ENCODE measurements at places on chromosomes 2 and 18.

DNA sequence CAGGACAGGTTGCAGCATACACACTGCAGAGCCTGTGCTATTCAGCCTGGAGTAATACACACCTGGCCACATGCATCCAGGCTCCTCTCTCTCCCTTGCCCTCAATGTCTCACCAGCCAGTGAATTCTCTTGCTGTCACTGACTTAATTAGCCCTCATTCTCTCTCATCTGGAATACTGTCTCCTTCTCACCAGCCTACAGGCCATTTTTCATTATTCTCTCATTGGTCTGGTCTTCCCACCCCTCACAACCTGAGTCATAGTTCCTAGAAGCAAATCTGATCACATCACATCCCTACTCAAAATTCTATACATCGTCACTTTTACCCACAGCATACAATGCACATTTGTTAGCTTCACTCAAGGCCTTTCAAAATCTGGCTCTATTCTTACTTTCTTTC is 333.1 kb downstream of the PIK3C3 start:
- no peak for DNase-seq

DNA sequence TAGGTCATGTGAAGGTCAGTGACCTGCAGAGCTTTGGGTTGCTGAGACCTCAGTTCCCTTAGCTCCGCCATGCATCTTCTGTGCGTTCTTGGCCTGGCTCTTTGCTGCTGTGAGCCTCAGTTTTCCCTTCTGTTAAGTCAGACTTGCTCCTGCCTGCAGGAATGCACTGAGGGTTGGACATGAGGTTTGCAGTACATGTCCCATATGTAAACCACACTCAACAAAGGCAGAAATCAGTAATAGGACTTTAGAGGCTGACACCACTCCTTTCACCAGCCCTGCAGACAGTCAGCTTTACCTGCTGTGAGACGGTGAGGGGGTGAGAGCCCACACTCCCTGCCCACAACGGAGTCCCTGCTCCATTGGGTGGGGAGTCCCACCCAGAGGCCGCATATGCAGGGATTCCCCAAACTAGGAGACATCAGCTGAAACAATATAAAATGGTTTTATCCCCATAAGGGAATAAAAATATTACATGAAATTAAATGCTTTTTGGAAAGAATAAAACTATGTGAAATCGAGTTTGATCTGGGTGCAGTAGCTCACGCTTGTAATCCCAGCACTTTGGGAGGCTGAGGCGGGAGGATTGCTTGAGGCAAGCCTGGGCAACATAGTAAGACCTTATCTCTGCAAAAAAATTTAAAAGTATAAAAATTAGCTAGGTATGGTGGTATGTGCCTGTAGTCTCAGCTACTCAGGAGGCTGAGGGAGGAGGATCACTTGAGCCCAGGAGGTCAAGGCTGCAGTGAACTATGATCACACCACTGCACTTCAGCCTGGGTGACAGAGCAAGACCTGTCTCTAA is 55.1 kb downstream of the MYO7B start:
- DNase-seq: no peak

- DNase-seq: no peak
Measured at GRCh38 chr2:62593825-62594224, 87.8 kb upstream of the TMEM17 start.

GRCh38 chr18:75612456-75612855 is 185.0 kb upstream of the SMIM21 start:
- DNase-seq: no peak

DNA sequence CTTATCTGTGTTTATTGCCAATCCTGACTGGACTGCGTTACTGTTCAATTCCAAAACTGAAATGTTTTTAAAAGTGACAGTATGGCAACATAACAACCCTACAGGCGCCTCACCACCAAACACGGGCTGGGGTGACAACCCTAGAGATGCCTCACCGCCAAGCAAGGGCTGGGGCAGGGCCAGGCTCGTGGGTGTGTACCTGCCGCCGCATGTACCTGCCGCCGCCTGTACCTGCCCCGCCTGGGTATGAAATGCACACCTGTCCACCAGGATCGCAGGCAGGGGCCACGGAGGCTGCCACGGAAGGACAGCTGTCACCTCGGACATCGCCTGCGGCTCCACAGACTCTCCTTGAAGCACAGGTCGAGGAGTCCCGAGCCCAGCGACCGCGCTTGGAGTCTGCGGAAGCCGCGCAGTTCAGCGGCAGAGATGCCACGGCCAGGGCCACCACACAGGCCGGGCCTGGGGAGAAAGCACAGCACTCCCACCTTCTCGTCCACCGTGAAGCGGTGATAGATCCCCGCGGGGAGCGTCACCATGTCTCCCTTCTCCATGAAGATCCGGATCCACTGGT is 18.9 kb downstream of the ADI1 start:
- DNase-seq: no peak

GRCh38 chr2:233480490-233481202 is 85.9 kb downstream of the USP40 start:
- DNase-seq: no peak

- no peak for DNase-seq
Measured at GRCh38 chr2:234960175-234961088, 8.6 kb downstream of the SH3BP4 start.

- peak; percentile 77 for DNase-seq
Measured at GRCh38 chr18:9613550-9614400, 584 bp downstream of the PPP4R1 start.

DNA sequence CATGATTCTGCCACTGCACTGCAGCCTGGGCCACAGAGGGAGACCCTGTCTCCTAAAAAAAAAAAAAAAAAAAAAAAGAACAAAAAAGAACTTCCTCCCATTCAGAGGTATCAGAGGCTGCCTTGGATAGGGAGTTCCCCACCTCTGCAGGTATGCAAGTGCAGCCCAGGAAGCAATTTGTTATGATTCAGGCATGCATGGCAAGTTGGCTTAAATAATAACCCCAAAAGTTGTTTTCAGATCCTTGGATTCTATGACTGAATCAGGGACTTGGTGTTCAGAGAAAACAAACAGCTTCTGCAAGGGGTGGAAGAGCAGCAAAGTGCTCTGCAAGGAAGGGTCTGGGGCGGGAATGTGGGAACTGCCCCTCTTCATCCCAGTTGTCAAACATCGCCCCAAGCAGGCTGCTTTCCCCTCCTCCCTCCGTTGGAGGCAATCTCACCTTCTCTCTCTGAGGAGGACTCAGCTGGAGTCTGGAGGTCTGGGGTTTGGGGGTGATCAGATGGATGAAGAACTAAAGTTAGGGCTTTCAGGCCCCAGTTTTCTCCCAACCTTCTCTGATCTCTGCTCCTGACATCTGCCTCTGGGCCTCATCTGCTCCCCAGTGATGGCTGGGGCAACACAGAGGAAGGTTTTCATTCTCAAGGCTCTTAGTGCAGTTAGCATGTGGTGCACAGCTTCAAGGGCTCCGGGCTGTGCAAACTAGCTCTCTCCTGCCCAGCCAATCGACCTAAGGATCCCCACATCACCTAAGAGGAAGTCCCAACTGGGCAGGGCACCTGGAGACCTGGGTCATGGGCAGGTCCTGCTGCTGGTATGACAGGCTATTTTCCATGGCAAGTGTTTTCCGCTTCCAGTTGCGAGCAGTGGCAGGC is 3.5 kb upstream of the GDF7 start:
- no peak for DNase-seq

DNA sequence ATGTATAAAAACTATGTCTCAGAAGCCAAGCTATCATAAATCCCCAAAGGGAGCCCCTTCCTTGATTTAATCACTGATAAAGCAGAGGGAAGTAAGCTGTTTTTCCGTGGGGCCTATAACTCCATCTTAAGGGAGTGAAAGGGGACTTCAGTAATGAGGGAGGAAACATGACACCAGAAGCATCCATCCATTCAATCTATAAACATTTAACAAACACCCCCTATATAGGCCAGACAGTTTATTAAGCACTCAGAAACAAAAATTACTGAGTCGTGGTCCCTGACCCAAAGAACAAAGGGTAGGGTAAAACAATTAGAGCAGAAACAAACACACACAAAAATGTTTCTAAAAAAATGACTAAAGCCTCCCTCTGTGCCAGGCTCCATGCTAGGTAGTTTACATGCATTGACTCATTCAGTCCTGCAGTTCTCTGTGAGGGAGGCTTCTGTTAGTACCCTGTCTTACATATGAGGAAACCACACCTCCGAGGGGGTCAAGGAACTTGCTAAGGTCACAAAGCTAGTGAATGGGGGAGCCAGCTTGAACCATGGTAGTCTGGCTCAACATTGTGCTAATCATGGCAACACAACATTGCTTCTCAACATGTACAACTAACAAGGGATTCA is 472.1 kb downstream of the CDH2 start:
- no peak for DNase-seq

- no peak for DNase-seq
Measured at GRCh38 chr2:107001062-107001461, 115.1 kb upstream of the ST6GAL2 start.

GRCh38 chr2:106144621-106145331 is 49.3 kb downstream of the UXS1 start:
- DNase-seq: no peak

GRCh38 chr2:74876081-74876886 is 42.4 kb downstream of the HK2 start:
- DNase-seq: peak; percentile 47

DNA sequence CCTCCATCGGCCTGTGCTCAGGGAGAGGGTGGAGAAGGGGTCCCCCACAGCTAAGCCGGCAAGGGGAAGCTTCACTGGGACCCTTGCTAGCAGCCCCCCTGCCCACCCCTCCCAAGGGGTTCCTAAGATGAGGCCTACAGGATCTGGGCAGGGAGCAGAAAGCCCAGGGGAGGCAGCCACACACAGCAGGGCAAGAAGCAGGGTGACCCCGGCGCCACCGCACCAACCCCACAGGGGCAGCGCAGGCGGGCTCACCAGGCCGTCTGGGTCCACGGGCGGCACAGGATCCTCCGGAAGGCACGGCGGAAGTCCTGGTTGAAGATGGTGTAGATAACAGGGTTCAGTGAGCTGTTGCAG is 1.8 kb downstream of the ADRA2B start:
- no peak for DNase-seq

DNA sequence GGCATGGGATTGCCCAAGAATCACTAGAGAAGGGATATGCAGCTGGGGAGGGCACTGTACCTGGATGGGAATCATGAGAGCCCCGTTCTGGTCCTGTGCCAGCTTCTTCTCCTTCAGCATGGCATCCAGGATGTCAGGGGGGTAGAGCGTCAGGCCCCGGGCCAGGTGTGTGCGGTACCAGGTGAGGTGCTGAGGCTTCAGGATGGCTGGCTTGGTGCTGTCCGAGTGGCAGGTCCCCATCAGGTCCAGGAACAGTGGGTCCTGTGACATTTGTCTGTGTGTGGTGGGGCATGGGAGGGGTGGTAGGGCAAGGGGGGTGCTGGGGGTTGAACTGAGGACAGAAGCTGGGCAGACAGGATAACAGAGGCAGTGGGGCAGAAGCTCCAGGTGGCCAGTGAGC is 13.2 kb downstream of the CFAP65 start:
- DNase-seq: no peak

DNA sequence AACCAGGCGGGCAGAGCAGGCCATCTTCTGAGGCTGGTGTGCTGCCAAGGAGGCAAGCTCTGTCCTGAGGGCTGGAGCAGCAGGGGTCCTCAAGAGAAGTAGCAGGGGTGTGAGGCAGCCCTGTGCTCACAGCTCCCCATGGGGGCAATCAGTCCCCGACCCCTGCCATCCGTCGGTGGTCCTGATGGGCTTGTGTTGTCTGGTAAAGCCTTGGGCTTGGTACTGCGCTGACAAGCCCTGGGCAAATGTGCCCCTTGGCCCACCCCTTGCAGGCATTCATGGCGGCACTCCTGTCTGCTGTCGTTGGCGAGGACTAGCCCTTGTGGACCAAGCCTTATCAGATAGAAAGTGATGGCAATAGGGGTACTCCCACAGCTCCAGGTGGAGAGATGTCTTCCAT is 22.6 kb upstream of the SCLY start:
- DNase-seq: no peak

DNA sequence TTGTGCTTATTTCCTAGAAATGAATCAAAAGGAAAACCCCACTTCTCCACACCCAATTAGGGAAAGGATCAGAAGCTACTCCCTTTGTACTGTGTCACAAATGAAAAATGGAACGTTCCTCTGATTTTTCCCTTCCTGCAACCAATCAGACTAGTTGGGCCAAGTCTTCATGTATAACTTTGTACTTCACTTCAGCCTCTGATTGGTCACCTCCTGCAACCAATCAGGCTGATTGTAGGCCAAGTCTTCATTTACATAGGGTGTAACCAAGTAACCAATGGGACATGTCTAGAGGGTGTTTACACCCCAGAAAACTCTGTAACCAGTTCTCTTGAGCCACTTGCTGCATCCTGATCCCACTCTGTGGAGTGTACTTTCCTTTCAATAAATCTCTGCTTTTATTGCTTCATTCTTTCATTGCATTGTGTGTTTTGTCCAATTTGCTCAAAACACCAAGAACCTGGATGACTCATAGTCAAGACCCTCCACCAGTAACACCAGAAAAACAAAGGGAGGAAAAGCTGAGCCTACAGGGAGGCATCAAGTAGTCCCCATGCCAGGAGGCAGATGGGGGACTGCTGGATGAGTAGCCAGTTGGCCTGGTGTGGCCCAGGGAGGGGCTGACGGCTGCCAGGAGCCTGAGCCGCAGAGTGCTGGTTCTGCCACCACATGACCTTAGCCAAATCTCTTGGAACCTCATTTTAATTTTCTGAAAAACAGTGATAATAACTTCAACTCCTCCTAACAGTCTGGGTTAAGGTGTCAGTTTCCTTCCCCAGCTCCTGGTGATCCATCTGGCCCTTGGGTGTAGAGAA is 46.1 kb downstream of the SOWAHC start:
- no peak for DNase-seq

GRCh38 chr2:74548285-74548899 is 5.3 kb downstream of the LOXL3 start:
- DNase-seq: no peak

GRCh38 chr2:218827701-218828476 is 3.7 kb downstream of the PRKAG3 start:
- DNase-seq: no peak

- DNase-seq: no peak
Measured at GRCh38 chr2:218810256-218810655, 21.3 kb downstream of the PRKAG3 start.

DNA sequence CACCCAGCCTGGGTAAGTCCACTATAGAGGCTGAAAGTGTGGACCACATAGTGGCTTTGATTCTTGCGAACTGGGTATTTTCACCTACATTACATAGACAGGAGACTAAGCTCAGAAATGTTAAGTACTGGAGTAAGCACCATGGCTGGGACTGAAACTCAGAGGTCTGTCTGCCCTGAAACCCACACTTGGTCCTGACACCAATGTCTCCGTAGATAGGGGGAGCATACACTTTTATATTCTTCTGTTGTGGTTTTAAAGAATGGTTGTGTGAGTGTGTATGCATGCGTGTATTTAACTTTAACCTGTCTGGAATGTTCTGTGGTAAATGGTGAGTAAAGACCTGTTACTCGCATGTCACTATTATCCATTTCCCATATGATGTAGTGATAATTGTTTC is 10.3 kb upstream of the NPPC start:
- DNase-seq: no peak

- DNase-seq: no peak
Measured at GRCh38 chr2:23418056-23418455, 33.1 kb downstream of the KLHL29 start.

- no peak for DNase-seq
Measured at GRCh38 chr2:20506201-20506685, 59.4 kb downstream of the RHOB start.

GRCh38 chr2:133667085-133667484 is 98.8 kb upstream of the NCKAP5 start:
- DNase-seq: no peak

GRCh38 chr18:74870950-74871349 is 273.3 kb downstream of the ZNF407 start:
- DNase-seq: no peak

Data from endothelial cell (in vitro differentiated cells).